ENCODE measurements at places on chromosomes 6 and 20.

GRCh38 chr20:35600176-35600992 lies 15.2 kb upstream of the SPAG4 start:
- no peak for DNase-seq

DNA sequence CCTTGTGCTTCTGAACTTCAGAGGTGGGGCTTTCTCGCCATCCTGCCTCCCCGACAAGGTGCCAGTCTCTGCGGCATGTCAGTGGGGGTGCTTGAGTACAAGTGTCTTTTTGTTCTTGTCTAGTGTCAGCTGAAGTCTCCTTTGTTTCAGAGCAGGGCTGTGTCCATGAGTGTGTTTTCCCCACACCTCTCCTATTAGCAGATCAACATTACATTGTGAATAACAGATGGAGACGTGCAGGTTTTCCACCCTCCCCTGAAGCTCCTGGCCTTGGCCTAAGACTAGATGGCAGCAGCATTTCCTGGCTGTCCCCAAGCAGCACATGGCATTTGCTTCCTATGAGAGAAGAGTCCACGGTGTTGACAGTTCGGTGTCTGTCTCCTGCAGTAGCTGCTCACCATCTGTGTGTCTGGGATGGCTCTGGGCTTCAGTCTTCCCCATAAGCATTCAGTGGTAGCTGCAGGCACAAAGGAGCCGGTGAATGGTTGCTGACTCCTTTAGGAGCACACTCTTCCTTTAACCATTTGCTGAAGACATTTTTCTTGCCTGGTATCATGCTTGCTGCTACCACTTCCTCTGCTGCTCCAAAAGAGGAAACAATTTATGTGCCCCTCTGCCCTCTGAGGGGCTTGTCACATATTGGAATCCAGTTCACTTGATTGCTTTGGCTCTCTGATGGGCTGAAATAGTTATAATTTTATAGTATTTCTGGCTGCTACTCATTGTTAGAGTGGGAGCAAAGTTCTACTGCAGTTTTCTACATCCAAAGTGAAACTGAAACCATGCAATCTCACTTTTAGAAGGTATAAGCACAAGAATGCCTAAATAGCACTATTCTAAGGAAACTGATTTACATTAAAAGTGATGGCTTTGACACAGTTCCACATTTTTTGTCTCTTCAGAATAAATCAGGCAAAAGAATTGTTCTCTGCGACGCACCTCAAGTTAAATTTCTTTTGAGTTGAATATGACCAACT lies 913.0 kb downstream of the C6orf118 start:
- DNase-seq: no peak

- no peak for DNase-seq
Measured at GRCh38 chr20:36400909-36401735, 95.0 kb downstream of the DLGAP4 start.

- no peak for DNase-seq
Measured at GRCh38 chr6:26312501-26313397, 52.2 kb upstream of the BTN3A2 start.

DNA sequence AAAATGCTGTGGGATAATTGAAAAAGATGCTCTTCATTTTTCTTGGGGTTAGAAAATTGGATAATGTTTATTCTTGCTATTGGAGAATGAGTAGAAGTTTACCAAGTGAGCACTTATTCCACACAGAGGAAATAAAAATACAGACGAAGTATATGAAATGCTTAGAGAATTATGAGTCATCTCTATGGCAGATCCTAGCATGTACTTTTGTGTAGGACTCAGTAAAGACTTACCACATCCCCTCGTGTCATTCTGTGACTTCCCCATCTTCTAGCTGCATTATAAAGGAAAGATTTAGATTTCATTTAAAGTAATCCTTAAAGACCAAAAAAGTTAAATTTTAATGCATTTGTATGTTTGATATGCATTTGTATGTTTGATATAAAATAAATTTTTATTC lies 685.6 kb downstream of the TBC1D32 start:
- DNase-seq: no peak

DNA sequence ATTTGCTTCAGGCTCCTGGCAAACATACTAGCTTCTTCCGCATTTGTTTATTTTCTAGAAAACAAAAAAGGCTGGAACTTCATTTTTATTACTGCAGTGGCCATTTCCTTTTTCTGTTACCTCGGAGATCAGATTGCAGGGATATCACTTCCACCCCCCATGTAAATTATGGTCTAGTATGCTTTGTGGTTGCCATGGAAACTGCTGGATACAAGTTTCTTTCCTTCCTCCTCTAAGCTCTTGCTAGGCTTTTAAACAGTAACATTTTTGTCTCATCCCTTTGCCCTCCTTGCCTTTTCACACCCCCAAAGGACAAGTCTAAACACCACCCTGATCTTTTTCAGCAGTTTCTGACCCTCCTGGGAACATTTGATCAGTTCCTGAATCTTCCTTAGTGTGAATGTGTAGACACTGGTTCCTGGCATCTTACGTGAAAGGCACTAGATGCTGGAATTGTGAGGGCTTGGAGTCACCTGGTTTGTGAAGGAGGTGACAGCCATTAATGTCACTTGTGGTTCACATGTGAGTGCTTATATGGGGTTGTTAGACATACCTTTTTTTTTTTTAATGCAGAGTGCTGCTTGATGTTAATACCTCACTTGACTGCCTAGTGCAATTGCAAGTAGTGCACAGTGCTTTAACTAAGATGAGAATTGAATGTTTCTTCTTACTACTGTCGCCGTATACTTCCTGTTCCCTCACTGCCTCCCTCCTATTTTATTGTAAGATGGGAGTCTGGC lies 181.6 kb downstream of the JARID2 start:
- no peak for DNase-seq

GRCh38 chr20:62642051-62642665 lies at the start of gene SLCO4A1:
Gene SLCO4A1 (plus strand): TSS chr20:62642503. CDS start chr20:62656455, 13,952 bp downstream.
- DNase-seq: no peak

DNA sequence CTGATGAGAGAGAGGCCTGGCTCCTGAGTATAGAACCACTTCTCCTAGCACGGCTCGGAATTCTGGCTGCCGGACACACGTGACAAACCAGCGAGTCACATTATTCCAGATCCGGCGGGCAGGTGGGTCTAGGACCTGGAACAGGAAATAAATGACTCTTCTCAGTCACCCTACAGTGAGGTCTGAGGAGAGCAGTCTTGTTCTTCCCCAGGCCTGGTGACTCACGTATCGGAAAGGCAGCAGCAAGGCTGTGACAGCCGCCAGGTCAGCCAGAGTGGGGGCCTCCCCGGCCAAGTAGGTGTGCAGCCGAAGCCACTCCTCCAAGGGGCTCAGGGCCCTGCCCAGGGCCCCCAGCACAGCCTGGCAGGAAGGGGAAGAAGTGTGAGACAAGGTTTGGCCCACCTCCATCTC lies 2.8 kb downstream of the VARS1 start:
- DNase-seq: no peak

GRCh38 chr6:9875605-9876353 lies 539.1 kb downstream of the TFAP2A start:
- DNase-seq: no peak

- DNase-seq: no peak
Measured at GRCh38 chr6:53159558-53159957, 10.9 kb upstream of the GCM1 start.

DNA sequence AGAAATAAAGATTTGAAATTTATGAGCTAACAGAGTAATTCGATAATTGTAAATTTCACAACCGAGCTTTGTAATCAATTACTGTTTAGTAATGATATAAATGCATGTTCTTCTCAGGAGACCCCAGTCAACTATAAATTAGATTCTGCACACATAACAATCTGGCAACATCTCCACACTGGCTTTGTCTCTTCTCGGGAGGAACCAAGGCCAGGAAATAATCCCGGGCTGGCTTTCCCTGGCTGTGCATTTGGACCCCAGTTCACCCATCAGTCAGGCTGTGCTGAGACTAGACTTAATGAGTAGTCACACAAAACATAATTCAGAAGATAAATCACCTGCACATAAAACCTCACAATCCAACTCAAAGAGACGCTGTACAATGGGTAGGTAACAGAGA lies 65.5 kb downstream of the PTPRT start:
- no peak for DNase-seq

DNA sequence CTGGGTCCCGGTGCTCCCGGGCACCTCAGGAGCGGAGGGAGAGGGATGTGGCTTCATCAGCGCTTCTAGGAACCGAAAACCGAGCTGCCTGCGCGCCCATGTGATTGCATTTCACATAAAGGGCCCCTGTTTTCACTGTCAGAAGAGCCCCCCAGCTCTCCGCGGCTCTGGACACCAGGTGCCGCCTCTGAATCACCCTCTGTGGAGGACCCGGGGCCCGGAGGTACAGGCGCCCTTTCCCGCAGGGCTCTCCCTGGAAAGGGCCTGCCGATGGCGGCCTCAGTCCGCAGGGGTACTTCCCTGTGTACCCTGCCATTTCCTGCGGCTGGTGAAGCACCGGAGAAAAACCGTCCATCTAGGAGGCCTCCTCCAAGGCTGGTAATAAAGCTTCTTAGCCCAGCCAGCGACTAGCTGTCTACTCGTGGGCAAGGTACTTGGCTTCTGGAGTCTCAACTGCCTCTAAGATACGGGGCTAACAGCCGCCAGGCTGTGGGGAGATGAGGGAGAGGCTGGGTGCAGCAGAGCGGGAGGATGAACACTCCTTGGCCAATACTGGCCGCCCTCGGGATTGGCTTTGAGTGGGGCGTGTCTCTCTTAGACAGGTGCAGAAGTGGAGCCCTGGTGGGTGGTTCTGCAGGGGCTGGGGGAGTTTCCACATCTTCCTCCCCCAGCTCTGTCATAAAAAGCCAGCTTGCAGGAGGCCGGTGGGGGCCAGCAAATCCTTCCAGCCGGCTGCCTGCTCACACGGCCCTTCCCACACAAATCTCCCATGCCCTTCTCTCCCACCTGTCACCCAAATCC lies 1.6 kb downstream of the PPP1R16B start:
- no peak for DNase-seq

- no peak for DNase-seq
Measured at GRCh38 chr6:56528412-56528841, 114.3 kb downstream of the DST start.

GRCh38 chr20:48797275-48797825 lies 30.4 kb downstream of the PREX1 start:
- no peak for DNase-seq

DNA sequence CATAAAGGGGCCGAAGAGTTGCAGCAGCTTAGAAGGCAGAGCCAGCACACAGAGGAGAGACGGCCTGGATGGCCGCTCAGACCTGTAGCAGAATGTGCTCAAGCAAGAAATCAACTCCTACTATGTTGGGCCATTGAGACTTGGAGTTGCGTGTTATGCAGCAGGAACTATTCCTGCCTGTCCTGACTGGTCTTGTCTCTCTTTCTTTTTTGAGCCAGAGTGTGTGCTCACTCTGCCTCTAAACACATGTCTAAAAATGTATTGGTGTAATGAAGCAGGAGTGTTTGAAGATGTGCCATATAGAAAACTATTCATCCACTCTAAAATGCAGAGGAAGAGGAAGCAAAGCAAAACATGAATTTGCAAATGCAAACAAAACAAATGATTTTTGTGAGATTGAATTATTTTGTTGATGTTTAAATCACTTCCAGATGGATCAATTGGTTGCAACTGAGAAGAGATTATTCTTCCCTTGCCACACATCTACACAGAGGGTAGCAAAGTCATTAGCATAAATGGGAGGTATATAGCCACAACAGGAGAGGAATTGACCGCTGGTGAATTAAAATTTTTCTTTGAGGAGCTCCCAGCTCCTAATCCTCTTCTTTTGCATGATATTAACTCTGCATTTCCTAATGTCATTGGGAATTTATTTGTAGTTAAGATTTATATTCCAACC lies 20.4 kb upstream of the SYNJ2 start:
- no peak for DNase-seq

DNA sequence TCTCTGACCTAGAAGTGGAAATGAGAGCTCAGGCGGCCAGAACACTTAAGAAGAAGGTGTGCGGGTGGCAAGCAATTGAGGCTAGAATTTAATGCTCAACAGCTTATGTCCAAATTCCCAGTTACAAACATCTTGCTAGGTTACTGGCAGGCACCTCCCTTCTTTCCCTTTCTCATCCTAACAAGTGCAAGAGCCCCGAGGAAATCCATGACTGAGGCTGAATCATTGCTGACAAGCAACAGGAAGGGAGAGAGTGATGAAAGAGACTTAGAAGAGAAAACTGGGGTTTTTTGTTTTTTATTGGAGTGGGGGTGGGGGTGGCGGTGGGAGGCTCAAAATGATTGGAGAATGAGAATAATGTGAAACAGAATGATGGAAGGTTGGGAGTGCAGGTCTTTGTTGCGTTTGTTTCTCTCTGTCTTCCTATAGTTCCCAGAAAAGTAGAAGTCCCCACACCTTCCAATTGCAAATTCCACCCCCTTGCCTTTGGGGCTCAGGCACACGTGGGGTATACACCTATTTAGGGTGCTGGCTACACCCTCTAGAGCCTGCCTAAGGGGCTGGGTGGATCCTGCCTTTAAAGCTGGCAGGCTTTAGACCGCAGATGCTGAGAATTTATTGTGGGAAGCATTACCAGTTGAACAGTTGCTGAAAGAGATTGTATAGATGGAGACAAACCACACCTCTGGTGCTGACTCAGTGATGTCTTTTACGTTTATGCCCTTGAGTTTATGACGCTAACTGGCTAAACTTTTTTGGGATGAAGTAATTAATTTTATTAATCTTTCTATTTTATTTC lies 1.4 kb downstream of the FAM83B start:
- DNase-seq: no peak

- DNase-seq: no peak
Measured at GRCh38 chr6:143410859-143411270, 39.6 kb downstream of the ADAT2 start.

GRCh38 chr6:147648916-147649315 lies 140.4 kb downstream of the SAMD5 start:
- DNase-seq: no peak

DNA sequence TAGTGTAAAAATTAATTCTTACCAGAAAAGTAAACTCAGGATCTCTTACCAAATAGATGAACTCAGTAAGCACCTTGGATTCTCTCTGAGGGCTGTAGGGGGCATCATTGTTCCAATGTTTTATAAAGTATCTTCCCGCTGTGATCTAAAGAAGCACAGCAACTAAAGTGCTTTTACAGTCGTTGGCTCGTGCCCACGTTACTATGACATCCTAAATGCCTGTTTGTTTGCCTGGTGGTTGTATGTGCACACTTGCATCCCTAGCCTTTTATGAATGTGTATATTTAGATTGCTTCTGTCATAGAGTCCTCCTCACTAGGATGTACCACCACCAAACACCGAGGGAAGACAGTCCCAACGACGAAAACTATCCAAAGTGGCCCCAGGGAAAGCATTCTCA lies 34.5 kb downstream of the SLX4IP start:
- DNase-seq: no peak

- DNase-seq: no peak
Measured at GRCh38 chr6:148422085-148422484, 79.4 kb downstream of the SASH1 start.

GRCh38 chr6:4084444-4085331 lies 5.8 kb upstream of the FAM217A start:
- DNase-seq: no peak

GRCh38 chr6:122565708-122566107 lies 44.5 kb upstream of the PKIB start:
- DNase-seq: no peak

GRCh38 chr20:34365765-34366213 lies 2.7 kb downstream of the ITCH start:
- DNase-seq: no peak

Data from cortex of kidney (tissue), 1 donor.